ENCODE measurements at places on chromosomes 5 and 9.
A peak's percentile ranks its signal among the peaks of the same experiment; 100 is the strongest.

DNA sequence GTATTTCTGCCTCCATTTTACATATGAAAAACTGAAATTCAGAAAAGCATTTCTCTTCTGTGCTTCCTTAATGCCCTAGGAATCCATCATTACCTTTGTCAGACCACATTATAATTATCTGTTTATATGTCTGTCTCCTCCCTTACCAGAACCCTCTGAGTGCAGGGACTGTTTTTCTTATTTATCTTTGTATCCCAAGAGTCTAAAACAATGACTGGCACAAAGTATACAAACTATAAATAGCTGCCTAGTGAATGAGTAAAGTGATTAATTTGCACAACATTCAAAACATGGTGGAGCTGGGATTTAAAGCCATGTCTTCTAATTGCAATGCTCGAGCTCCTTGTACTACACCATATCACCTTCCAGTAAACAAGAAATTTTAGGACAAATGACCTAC lies 49.3 kb upstream of the HK3 start:
- DNase-seq: no peak

DNA sequence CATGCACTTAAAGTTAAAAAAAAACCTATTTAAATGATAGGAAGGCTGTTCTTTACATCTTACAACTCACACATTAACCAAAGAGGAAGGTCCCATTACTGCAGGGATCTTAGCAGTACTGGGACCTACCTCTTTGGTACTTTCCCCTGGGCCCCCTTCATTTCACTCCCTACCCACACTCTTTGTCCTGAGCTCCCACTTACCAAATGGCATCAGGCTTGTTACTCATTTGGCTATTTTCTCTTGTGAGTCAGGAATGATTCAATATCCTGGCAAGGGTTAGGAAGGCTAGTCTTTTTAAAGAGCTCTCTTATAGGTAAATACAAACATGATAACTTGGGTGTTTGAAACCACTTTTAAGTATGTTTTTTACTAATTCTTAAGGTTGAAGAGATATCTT lies 117.4 kb upstream of the ELL2 start:
- DNase-seq: no peak

GRCh38 chr5:75640395-75640794 lies 29.1 kb downstream of the ANKDD1B start:
- DNase-seq: no peak

DNA sequence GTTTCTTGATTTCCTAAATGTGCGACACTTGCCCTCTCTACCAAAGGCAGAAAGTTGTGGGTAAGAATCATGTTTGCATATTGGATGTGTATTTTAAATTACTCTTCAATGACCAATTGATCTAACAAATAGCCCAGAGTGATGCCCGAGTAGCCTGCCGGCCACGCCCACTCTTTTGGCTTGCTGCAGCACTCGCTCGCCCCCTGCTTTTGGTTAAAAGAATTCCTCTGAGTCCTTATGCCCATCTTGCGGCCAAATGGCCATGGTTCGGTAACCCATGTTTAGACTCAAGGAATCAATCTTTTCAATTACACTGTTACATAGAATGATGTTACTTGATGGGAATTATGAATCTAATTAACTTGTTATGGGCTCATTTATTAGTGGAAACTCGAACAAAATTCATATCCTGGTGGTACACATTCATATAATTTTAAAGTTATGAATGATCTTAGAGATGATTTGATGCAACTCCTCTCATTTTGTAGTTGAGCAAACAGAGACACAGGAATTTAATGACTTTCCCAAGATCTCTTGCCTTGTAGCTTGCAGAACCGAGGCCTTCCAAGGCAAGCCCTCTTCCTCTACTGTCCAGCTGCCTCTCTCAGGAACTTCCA lies 36.5 kb downstream of the PPIC start:
- DNase-seq: peak; percentile 71

DNA sequence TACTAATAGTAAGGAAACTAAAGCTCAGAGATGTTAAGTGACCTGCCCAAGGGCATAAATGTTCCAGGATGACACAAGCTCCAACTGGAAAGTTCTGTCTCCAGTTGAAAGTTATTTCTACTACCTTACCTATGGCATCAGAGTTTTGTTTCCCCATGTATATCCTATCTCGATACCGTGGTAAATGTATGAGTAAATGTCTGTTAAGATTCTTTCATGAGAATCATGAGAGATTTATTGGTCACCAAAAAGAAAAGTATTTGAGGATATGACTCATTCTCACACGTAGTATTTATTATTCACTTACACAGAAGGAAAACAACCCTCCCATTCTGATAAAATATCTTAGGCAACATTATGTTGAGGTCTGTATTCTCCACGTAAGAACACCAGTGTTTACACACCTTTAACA lies 11.1 kb upstream of the SHOC1 start:
- no peak for DNase-seq

- DNase-seq: no peak
Observed at GRCh38 chr9:136249877-136250559, 4.4 kb upstream of the QSOX2 start.

DNA sequence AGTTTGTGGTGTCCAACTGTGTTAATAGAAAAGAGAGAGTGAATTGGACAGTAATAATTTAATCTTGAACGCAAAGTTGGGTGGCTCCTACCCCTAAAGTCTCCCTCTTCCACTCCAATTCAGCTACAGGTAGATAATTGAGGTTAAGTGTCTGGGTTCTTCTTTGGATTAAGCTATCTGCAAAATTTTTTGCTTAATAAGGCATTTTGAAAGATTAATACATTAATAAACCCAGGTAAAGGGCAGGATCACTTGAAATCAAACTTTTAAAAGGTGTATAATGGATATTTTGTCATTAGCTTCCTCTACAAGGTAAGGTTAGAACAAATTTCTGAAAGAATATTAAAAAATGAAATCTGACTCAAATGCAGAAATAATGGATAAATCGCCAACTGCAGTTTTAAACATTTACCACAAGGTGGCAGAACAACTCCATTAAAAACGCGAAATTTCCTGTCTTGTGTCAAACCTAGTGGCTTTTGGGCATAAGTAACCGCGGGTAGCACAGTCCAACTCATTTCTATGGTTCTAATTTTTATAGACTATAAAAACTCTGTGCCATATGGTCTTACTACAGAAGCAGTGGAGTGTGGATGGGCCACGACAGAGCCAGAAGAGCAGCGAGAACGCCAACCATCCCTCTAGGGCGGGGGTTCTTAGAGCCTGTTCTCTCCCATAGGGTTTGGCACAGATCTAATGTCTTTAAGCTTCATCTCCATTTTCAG lies 276.5 kb downstream of the ARHGEF28 start:
- DNase-seq: peak; percentile 57

- DNase-seq: no peak
Observed at GRCh38 chr9:25935188-25935587, 256.9 kb upstream of the TUSC1 start.

GRCh38 chr9:8946461-8946860 lies 1146.9 kb upstream of the DMAC1 start:
- DNase-seq: no peak

- DNase-seq: no peak
Observed at GRCh38 chr5:36651761-36652685, 45.6 kb downstream of the SLC1A3 start.

GRCh38 chr5:99865159-99865558 lies 670.0 kb upstream of the FAM174A start:
- no peak for DNase-seq

GRCh38 chr5:127451096-127451495 lies 66.3 kb upstream of the PRRC1 start:
- no peak for DNase-seq

GRCh38 chr5:9363449-9363848 lies 182.4 kb downstream of the SEMA5A start:
- no peak for DNase-seq

GRCh38 chr9:36337865-36338264 lies 62.2 kb downstream of the RNF38 start:
- DNase-seq: no peak

DNA sequence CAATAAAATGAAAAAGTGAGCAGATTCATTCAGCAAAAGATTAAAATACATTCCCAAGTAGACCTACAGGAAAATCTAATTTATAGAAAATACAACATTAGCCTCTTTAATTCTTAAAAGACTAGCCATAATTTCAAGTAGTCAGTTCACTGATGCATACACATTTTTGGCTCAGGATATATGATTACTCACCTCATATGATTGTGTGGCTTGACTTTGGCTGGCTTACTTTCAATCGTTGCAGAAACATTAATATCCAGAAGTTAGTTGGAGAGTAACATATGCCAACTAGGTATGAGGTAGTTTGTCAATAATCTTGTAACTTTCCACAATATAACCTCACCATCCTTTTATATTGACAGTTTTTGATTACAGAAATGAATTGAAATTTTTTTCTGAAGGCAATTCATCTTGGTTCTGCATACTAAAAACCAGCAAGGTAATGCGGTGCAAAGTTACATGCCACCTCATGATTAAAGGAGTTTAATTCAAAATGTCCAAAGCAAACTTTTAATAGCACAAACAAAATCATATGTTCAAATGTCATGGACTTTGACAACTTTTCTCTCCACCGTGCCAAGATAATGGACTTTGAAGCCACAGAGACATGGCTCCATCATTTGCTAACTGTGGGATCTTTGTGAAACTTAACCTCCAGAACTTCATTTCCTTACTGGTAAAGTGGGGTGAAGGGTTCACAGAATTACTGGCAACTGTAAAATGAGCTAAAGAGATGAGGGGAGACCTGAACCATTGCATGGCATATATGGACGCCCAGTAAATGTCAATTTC lies 76.6 kb upstream of the PAM start:
- DNase-seq: no peak

DNA sequence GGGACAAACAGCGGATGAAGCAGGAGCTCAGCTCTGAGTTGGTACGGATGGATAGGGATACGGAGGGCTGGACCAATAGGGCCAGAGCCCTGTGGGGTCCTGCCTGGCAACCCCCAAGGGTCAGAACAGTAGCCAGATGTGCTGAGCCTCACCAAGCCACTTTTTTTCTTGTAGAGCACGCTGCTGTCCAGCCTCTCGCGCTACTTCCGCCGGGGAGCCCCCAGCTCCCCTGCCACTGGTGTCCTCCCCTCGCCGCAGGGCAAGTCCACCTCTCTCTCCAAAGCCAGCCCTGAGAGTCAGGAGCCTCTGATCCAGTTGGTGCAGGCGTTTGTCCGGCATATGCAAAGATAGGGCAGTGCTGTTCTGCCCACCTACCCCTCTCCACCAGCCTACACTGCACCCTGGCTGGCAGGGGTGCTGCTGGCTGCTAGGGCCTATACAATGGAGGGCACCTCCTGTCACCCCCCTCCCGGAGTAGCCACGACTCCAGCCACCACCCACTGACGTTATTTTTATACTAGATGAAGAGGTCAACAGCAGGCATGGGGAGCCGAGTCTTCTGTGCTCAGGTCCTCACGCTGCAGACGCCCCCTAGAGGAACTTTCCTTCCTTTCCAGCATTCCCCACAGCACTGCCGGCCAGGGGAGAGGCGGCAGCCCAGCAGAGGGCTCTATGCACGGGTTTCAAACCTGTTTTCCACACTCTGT lies 21.6 kb downstream of the SH3GLB2 start:
- DNase-seq: peak; percentile 93

DNA sequence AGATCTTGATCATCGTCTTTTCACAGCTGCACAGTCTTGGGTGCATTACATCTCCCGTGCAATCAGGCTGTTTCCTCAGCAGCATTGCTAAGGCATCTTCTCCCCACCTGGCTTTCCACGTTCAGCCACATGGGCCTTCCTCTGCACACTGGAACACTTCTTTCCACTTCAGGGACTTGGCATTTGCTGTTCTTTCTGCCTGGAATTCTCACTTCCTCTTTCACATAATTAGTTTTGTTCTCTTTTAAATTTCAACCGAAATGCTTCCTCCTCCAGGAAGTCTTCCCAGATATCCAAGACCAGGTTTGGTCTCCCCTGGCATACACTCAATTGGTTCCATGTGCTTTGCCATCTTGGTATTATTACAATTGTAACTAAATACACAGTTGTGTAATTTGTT lies 43.8 kb downstream of the WHRN start:
- no peak for DNase-seq

DNA sequence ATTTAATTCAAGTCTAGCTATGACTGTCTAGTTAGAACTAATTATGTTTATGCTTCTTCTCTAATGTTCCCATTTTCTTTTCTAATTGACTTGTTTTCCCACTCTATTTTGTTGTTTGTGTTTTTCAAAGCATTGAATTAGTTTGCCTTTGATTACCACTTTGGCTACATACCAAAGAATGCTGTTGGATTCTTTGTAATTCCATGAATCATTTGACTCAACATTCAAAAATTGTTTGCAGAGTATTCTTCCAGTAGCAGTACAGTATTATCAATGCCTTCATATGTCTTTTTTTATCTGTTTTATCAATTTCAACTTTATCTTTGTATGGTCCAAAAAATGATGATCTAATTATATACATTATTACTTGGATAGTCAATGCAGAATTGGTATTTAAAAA lies 288.7 kb downstream of the RFX3 start:
- no peak for DNase-seq

GRCh38 chr5:107968998-107969397 lies 298.3 kb upstream of the EFNA5 start:
- no peak for DNase-seq

GRCh38 chr9:94778013-94778412 lies 51.5 kb downstream of the AOPEP start:
- DNase-seq: no peak

DNA sequence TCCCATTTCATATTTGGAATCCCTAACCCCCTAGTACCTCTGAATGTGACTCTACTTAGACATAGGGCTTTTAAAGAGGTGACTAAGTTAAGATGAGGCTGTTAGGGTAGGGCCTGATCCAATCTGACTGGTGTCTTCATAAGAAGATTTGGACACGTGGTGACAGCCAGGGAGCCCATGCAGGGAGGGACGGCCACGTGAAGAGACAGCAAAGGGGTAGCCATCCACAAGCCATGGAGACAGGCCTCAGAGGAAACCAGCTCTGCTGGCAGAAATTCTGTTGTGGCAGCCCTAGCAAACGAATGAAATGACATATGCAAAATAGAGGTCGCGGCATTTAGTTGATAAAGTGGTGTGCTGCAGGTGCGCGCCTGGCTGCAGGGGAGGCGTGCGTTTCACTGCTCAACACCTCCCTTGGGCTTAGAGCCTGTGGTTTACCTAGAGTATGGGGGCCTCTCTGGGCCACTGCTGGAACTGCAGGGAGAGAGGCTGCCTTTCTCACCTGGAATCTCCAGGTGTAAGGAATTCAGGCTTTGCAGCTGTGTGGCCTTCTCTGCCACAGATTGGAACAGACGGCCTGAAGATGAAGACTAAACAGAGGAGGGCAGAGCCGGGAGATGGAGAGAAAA lies 7.1 kb upstream of the AFAP1L1 start:
- peak; percentile 82 for DNase-seq

GRCh38 chr5:80919678-80920196 lies 40.4 kb upstream of the RASGRF2 start:
- DNase-seq: no peak

- no peak for DNase-seq
Observed at GRCh38 chr9:126068534-126069230, 257.9 kb upstream of the MVB12B start.

- DNase-seq: no peak
Observed at GRCh38 chr9:79259858-79260257, 311.9 kb upstream of the TLE4 start.

- DNase-seq: no peak
Observed at GRCh38 chr9:71403106-71403505, 281.7 kb upstream of the TRPM3 start.

GRCh38 chr9:4174546-4175175 lies 125.2 kb downstream of the GLIS3 start:
- no peak for DNase-seq

All from iPS-NIHi11 (cell line).